ENCODE measurements at places on chromosomes 6 and 20.
A peak's percentile ranks its signal among the peaks of the same experiment; 100 is the strongest.

- DNase-seq, result no peak
These were observed 27.2 kb downstream of the GINM1 start for GRCh38 chr6:149593408-149593807.

GRCh38 chr6:15628499-15629131 is 34.2 kb downstream of the DTNBP1 start:
- no peak for DNase-seq

DNA sequence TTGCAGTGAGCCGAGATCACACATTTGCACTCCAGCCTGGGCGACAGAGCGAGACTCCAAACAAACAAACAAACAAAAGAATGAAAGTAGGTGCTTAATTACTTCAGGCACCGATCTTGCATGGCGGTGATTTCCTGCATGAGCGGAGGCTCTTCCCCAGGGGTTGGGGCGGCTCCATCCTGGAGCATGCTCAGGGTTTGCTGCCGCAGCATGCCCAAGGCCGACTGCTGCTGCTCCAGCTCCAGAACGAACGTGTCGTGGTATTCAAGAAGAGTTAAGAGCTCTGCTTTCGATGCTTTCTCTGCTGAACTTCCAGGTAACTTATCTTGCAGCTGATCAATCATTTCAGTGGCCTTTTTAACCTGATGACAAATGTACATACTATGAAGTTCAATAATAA is 313.8 kb downstream of the SYNE1 start:
- DNase-seq, result no peak

DNA sequence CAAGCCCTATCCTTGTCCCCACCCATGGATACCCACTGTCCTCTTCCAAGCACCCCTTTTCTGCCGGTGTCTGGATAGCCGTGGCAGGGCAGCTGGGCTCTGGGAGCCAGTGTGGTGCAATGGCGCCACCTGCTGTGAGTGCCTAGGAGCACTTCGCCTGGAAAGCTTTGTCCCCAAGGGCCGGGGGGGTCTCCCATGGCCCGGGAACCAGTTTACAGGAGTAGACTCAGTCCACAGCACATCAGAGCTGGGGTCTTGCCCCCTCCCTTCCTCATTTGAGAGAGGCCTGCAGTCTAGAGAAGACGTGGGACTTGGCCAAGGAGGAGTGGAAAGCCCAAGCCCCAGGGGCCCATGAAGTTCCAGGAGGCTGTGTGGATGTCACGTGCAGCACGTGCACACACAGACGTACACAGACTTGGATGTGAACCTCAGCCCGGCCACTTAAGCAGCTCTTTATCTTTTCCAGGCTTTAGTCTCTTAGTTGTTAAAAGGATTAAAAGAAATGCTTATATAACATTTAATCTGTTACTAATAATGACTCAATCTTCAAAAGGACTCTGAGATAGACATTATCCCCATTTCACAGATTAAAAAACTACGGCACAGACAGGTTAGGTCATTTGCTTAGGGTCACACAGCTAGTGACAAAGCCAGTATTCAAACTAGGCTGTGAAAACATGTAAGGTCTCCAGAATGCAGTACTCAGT is 40.9 kb upstream of the CDH22 start:
- DNase-seq, result peak; percentile 81

GRCh38 chr20:11772226-11772730 is 145.4 kb upstream of the BTBD3 start:
- DNase-seq, result no peak

- no peak for DNase-seq
These were observed 139.9 kb downstream of the BMP7 start for GRCh38 chr20:57126481-57127092.

GRCh38 chr6:169778646-169779045 is 27.2 kb downstream of the ERMARD start:
- DNase-seq, result no peak

DNA sequence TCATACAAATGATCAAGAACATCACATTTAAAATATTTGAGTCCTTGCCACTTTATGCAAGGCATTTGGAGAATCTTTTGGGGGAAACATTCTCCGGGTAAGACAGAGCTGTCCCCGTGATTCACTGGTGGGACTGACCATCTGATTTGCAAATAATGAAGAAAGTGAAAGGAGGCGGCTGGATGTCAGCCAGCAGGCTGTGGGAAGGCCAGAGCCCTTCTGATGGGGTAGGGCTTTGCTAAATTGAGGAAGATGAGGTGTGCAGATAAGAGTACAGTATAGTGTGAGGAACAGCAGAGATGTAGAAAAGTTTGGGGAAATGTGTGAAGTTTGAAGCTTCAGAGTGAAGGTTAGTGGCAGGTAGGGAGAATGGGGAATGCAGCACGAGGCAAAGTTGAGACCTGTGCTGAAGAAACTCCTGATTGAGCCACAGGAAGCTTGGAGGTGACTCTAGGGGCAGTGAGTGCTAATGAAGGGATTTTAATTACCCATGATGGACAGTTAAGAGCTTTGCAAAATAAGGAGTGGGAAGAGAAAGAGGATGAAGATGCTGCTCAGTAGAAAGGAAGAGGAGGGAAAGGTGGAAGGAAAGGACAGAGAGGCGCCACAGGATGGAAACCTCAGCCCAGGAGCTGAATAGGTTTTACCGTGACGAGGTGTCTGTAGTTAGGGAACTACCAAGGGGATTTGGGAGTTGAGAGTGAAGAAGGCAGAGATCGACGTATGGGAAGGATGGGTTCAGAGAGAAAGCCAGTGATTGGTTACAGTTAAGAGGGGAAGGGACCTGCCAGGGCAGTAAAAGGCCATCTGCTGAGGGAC is 68.7 kb downstream of the SNX9 start:
- no peak for DNase-seq

Measured in endothelial cell (in vitro differentiated cells).